Neural progenitor cell (in vitro differentiated cells): ENCODE measurements at places on chromosomes 13 and 19. TPM values are rescaled to one million over a fixed set of nuclear protein-coding genes. Genes with fewer than 3 reads are reported as not detected.

PDX1 gene
- not detected in 2 replicates for total RNA-seq

UBE2L5 gene
- total RNA-seq: not detected in 2 replicates

HCN2 gene
- total RNA-seq: 0.06 TPM in 1 of 2 replicates, not detected in the other

GIPC3 gene
- 0.09 TPM in 1 of 2 replicates, not detected in the other for total RNA-seq

SIGLEC11 gene
- not detected in 2 replicates for total RNA-seq

DNA sequence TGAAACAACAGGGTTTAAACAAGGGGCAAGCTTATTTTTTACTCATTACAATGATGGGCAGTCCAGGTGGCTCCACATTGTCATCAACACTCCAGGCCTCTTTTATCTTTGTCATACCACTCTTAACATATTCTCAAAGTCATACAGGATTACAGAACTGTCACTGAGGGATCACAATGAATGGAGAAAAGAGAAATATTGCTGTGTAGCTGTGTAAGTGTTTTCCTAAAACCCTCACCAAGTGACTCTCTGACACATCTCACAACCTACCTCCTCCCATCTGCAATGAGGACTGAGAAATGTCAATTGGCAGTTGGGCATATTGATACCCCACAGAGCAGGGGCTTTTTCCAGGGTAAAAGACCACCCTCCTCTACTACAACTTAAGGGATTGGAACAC, 562.1 kb downstream of the TBC1D4 start:
- no peak overlapping the region for H3K27ac ChIP-seq
- H3K36me3 ChIP-seq: no peaks in the 10 kb centered on the region
- peaks cover 9% of the 10 kb centered on the region for H3K4me1 ChIP-seq
- no peak for DNase-seq

DNA sequence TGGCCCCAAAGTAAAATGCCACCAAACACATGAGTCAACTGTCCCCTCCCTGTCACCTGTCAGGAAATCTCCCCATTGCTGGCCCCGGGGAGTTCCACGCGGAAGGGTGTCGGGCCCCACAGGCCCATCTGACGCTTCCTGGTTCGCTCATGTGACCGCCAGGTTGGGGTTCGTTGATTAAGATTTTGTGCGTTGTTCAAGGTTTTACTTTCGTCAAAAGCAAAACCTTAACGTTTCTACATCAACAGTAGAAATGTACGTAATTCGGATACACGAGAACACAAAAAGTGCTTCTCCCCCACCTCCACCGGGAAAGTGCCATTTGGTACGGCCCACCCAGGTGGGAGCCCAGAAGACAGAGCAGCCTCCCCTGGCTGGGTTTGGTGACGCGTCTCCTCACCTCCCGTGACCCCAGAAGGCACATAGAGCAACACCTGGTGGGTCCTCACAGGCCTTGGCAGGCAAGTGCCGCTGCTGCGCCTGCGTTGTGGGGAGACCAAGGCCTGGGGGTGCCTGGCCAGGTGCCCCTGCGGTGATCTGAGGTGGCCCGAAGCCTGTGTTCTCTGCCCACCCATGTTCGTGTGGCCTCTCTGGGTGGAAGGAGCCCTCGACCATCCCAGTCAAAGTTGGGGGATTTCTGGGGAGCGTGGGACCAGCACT, 161.6 kb downstream of the KDM4B start:
- H3K36me3 ChIP-seq: no peaks in the 10 kb centered on the region
- no peaks in the 10 kb centered on the region for H3K27me3 ChIP-seq
- H3K27ac ChIP-seq: peak overlapping the region; percentile 29
- H3K4me1 ChIP-seq: peaks cover 63% of the 10 kb centered on the region

DNA sequence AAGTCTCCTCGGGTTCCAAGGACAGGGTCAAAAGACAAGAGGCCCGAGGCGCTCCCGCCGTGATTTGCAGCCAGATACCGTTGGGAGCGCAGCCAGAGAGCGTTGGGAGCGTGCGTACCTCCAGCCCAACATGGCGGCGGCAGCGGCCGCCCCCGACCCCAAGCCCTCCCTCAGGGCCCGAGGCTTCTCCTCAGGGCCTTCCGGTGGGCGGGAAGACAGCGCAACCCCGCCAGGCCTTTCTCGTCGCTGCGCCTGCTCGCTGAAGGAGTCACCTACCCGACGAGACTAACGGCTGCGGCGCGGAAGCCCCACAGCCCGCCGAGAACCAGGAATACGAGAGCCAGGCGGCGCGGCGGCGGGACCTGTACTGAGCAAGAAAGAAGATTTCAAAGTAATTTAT, 3.2 kb upstream of the ZNF850 start:
- no peaks in the 10 kb centered on the region for H3K4me1 ChIP-seq
- no peak overlapping the region for H3K27ac ChIP-seq
- DNase-seq: no peak
- H3K36me3 ChIP-seq: peaks cover 10% of the 10 kb centered on the region

- DNase-seq: no peak
- peaks cover 3% of the 10 kb centered on the region for H3K36me3 ChIP-seq
- no peak overlapping the region for H3K27ac ChIP-seq
Observed at GRCh38 chr19:7988307-7988706, 17.1 kb downstream of the ELAVL1 start.

DNA sequence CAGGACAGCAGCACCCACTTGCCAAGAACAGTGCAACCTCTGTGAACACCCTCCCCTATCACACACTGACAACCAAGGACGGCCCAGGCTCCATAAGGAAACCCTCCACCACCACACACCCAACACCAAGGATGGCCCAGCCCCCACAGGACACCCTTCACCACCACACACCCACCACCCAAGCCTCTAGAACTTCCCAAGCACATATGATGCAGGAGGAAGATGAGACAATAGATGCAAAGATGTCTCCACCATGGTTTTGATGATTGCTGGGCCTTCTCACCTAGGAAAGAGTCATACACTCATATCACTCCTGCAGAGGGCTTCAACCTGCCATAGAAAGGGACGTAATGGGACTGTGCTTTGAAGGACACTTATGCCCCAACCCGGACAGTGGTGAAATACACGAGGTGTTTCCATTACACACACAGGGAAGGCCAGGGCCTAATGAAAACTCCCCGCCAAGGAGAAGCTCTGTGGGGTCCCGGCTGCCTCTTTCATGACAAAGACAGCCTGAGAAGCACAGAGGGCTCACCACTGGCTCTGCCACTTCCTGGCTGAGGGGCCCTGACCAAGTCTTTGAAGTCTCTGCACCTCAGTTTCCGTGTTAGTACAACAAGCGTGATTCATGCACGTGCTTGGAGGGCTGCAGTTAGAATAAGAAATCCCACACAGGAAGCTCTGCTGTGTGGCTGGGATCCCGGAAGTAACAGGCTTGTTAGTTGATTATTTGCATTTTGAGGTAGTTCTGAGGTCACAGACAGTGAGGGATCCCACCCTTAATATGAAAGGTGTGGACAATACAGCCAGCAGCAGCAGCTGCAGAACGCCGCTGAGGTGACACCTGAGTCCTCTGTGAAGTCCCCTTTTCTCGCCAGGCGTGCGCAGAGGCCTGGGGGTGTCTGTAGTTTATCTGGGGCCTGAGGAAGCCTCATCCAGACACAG, 61.9 kb upstream of the ATP12A start:
- no peaks in the 10 kb centered on the region for H3K36me3 ChIP-seq
- no peak overlapping the region for H3K27ac ChIP-seq
- DNase-seq: no peak
- H3K4me3 ChIP-seq: no peak overlapping the region

GRCh38 chr13:76969488-76970365, 21.4 kb downstream of the ACOD1 start:
- H3K4me1 ChIP-seq: no peaks in the 10 kb centered on the region
- no peaks in the 10 kb centered on the region for H3K36me3 ChIP-seq

GRCh38 chr19:16368385-16369305, 44.0 kb downstream of the KLF2 start:
- no peak overlapping the region for H3K4me3 ChIP-seq
- no peak for DNase-seq
- H3K36me3 ChIP-seq: no peaks in the 10 kb centered on the region

- H3K27me3 ChIP-seq: no peaks in the 10 kb centered on the region
- H3K36me3 ChIP-seq: no peaks in the 10 kb centered on the region
- H3K4me3 ChIP-seq: no peak overlapping the region
- DNase-seq: no peak
- H3K27ac ChIP-seq: no peak overlapping the region
Observed at GRCh38 chr19:28619816-28620429, 593.0 kb downstream of the UQCRFS1 start.

- peak overlapping the region; percentile 67 for H3K27ac ChIP-seq
- H3K4me1 ChIP-seq: peaks cover 4% of the 10 kb centered on the region
- DNase-seq: peak; percentile 75
Observed at GRCh38 chr19:19033176-19033425, 216 bp downstream of the SUGP2 start.

DNA sequence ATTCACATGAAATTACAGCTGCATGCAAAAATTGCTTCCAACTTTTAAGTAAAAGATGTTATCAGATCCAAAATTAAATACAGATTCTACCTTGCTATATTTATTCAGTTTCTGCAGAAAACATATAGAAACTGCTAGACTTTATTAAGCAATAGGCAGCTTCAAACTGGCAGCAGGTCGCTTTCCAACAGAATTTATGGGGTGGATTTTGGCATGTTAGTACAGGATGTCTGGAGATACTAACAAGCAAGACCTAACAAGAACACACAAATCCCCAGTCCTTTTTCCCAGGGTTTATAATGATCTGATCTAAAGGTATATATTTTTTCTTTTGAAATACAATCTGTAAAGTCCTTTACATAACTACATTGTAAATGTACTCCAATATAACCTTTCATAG, 27.5 kb downstream of the TBC1D4 start:
- no peak overlapping the region for H3K4me3 ChIP-seq
- H3K4me1 ChIP-seq: no peaks in the 10 kb centered on the region
- no peak overlapping the region for H3K27ac ChIP-seq
- no peak for DNase-seq

DNA sequence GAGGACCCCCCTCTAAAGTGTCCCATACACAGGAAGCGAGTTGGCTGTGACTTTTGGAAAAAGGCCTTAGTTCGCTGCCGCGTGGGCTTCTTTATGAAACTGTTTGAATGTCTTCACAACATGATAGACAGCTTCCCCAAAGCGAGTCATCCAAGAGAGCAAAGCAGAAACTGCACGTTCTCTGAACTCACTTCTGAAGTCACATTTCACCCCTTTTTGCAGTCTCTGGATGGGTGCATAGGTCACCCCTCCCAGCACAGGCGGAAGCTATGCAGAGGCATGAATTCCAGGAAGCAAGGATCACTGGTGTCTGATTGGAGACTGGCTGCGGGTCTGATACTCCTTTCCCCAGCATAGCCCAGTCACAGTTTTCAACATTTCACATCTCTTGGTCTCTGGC, 10.6 kb downstream of the GPI start:
- no peak overlapping the region for H3K4me3 ChIP-seq
- no peak for DNase-seq
- H3K27me3 ChIP-seq: no peaks in the 10 kb centered on the region
- H3K27ac ChIP-seq: no peak overlapping the region
- no peaks in the 10 kb centered on the region for H3K4me1 ChIP-seq

DNA sequence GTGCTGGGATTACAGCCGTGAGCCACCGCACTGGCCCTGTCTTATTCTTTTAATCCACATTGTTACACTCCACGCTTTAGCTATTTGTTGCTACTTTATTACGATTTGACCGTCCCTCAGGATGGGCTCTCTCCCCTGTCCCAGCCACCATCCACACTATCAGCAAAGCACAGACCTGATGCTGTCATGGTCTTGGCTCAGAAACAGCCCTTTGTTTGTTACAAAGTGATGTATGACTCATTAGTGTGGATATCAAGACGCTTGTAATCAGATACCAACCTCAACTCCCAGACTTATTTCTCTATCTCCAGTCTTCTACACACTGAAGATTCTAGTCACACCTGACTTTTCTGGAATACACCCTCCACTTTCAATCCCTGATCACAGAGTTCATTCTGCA, 84.6 kb upstream of the FREM2 start:
- H3K4me3 ChIP-seq: no peak overlapping the region
- no peak overlapping the region for H3K27ac ChIP-seq
- H3K4me1 ChIP-seq: peaks cover 7% of the 10 kb centered on the region
- no peak for DNase-seq
- no peaks in the 10 kb centered on the region for H3K36me3 ChIP-seq
- H3K27me3 ChIP-seq: no peaks in the 10 kb centered on the region

GRCh38 chr13:31891472-31891871, 140.1 kb upstream of the FRY start:
- H3K4me1 ChIP-seq: no peaks in the 10 kb centered on the region
- no peak overlapping the region for H3K4me3 ChIP-seq
- H3K27ac ChIP-seq: no peak overlapping the region

DNA sequence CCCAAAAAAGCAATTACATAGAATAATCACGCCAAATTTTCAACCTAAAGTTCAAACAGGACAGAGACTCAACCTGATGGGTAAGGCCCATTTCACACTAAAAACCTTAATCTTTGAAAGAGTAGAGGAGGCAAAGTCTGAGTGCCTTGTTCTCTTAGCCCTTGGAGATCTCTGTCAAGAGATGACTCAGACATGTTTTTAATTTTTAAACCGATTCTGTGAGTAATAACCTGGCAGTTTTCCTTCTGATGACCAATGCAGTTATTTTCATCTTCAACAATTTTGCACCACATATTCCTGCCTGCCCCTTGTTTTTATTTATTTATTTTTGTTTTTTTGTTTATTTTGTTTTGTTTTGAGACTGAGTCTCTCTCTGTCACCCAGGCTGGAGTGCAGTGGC, 11.5 kb upstream of the TNFSF9 start:
- H3K27me3 ChIP-seq: no peaks in the 10 kb centered on the region
- no peaks in the 10 kb centered on the region for H3K36me3 ChIP-seq
- DNase-seq: no peak
- no peak overlapping the region for H3K27ac ChIP-seq

DNA sequence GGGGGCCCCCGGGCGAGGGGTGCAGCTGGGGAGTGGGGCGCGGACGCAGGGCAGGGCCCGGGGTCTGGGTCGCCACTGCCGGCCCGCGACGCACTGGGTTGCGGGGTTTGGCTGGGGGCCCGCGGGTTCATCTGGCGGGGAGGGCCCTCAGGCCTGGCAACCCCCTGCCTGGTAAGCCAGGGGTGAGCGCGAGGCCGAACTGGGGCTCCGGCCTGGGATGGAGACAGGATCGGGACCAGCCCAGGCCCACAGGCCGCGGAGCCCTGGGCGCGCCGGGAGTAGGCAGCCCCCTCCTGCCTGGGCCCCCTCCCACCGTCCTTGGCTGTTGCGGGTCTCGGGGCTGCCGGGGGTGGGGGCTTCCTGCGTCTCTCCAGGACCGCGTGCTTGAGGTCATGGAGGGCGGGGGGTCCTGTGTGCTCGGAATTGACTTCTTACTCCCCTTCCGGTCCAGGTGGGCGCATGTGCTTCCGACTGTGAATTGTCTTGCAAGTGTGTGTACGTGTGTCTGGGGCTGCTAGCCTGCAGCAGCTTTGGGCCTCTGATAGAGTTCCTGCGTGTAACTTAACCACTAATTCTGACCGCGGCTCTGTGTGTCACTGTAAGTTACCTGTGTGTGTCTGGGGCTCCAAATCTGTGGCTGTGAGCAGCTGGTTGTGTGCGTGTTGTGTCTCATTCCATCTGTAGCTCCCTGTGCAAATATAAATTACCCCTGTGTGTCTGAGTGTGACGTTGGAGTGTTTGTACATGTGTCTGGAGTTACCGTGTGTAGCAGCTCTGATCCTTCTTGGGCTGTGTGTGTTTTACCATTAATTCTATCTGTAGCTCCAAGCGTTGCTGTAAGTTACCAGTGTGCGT, 751 bp downstream of the GRAMD1A start:
- peak; percentile 43 for DNase-seq
- no peaks in the 10 kb centered on the region for H3K36me3 ChIP-seq
- peak overlapping the region; percentile 86 for H3K4me3 ChIP-seq
- no peaks in the 10 kb centered on the region for H3K27me3 ChIP-seq
- peak overlapping the region; percentile 94 for H3K27ac ChIP-seq

GRCh38 chr19:42176990-42177685, 40.3 kb downstream of the DEDD2 start:
- peaks cover 4% of the 10 kb centered on the region for H3K4me1 ChIP-seq
- peak; percentile 96 for DNase-seq
- no peaks in the 10 kb centered on the region for H3K36me3 ChIP-seq
- H3K4me3 ChIP-seq: peak overlapping the region; percentile 61
- H3K27me3 ChIP-seq: peaks cover 100% of the 10 kb centered on the region
- no peak overlapping the region for H3K27ac ChIP-seq
